ENCODE measurements at places on chromosomes 1 and 21.

- no peak for DNase-seq
Observed at GRCh38 chr1:113917400-113918082, 11.6 kb upstream of the HIPK1 start.

- no peak for DNase-seq
Observed at GRCh38 chr1:93033785-93034184, 45.3 kb upstream of the MTF2 start.

DNA sequence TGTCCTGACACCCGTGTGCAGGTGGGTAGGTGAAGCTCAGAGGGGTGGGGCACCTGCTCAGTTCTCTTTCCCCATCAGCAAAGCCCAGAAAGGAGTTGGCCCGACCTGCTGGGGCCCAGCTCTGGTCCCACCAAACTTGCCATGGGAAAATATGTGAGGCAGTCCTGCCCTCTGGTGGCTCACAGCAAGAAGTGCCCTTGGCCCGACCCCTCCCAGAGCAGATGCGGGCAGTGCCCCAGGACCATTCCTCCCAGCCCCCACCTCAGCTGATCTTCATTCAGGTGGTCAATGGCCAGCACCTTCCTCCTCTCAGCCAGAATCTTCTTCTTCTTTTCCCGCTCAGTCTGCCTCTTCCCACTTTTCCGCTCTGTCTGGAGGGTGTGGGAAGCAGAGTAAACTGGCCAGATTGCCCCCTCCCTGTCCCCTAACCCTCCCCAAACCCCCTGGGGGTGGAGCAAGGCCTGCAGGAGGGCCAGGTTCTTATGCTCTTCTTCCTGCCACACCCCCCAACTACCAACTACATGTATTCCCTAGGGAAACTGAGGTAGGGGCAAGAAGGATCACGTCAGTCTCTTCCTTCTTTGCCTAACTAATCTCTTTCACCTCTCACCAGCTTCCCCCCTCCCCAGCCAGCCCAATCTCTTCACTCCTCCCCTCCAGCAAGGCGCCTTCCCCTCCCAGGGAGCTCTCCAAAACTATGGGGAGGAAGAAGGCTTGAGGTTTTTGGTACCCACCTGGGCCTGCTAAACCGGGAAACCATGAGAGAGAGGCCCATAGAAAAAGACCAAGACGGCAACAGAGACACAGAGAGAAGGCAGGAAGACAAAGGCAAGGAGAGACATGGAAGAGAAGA is 15.6 kb downstream of the TNNT2 start:
- no peak for DNase-seq

GRCh38 chr1:29298246-29298645 is 61.9 kb downstream of the PTPRU start:
- no peak for DNase-seq

- DNase-seq, result no peak
Observed at GRCh38 chr1:29629814-29630516, 393.6 kb downstream of the PTPRU start.

- DNase-seq, result no peak
Observed at GRCh38 chr1:20700636-20701215, 17.1 kb downstream of the KIF17 start.

- DNase-seq, result no peak
Observed at GRCh38 chr21:33026878-33027400, 1.2 kb downstream of the OLIG2 start.

DNA sequence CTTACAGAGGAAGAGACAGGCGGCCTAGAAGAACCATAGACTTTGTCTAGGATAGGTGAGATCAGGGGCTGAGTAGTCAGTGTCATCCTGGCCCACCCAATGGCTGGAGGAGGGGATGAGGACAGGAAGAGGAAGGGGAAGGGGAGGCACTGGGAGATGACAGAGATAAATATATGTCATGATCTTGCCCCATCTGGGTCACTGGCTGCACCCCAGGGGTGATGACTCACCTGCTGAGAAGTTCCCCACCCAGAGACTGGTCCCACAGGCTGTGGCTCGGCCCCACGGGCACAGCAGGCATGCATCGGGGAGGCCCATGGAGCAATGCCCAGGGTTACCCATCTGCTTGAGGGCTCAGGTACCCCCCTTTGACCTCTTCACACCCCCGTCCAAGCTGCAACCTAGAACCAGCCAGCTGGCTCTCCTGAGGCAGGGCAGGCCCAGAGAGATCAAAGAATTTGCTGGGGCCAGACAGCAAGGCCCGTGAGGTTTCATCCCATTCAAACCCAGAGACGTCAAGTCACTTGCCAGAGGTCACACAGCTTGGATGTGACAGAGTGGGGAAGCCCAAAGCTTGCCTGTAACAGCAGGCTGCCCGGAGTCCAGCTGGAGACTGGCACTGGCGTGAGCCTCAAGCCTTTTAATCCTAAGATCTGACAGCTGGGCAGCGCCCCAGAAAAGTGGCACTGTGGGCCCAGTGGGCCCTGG is 34.7 kb upstream of the CASZ1 start:
- DNase-seq, result no peak

DNA sequence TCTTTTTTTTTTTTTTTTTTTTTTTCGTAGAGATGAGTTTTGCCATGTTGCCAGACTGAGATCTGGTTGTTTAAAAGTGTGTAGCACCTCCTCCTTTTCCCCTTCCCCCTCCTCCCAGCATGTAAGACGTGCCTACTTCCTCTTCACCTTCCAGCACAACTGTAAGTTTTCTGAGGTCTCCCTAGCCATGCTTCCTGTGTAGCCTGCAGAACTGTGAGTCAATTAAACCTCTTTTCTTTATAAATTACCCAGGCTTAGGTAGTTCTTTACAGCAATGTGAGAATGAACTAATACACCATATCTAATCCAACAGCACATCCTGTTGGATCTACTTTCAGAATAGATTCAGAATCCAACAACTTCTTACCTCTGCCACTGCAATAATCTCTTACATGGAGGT is 111.1 kb downstream of the CLIC6 start:
- DNase-seq, result no peak

- DNase-seq, result no peak
Observed at GRCh38 chr1:39776400-39776713, 5.2 kb upstream of the OXCT2 start.

DNA sequence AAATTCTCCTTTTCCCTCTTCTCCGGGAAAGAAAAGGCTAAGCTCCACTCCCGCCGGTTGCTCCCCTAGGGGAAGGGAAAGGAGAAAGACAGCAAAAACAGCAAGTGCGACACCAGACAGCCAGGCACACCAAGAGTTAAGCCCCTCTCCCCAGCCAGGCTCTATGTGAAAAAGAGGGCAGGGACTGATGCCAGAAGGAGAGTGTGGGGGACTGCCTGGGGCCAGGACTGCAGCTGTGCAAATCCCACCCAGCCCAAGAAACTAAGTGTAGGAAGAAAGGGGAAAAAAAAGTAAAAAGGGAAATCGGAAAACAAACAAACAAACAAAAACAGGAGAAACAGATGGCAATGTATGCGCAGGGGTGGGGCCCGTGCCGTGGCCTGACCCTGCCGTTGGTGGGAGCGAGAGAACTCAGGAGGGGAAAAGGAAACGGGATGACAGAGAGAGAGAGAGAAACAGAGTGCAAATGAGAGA is 27.7 kb upstream of the FMO1 start:
- DNase-seq, result no peak

DNA sequence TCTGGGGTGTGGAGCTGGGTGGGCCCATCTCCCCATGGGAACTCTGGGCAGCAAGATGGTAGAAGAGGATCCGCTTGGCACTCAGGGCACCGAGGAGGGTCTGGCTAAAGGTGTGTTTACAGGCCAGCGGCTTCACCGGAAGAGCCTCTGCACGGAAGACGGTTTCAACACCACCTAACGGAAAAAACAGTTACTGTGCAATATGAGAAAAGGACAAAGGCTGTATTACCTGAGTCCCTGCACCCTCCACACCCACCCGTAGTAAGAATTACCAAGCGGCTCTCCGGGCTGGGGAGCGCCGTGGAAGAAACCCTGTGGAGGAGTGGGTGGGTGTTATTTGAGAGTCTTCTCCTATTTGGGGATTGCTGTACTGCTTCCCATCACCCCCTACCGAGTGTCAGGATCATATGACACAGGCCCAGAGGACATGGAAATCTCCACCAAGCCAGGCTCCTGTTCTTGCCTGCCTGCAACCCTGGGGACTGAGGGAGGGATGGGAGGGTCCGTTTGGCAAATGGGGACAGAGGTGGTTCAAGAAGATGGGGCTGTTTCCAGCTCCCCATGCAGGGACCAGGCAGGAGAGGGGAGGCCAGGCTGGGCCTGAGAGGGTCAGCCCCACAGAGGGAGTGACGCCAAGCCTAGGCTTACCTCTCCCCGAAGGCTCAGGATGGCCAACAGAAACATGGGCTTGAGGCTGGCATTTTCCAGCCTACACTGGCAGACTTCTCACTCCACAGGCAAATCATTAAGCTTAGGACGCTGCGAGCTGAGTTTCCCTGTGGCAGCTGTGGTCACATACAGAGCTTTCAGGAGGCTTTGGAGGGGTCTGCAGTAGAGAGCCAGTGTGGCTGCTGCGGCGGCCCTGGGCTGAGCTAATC is 203.5 kb upstream of the TMEM51 start:
- no peak for DNase-seq

GRCh38 chr1:40432644-40433390 is 17.5 kb upstream of the ZFP69B start:
- DNase-seq, result no peak

DNA sequence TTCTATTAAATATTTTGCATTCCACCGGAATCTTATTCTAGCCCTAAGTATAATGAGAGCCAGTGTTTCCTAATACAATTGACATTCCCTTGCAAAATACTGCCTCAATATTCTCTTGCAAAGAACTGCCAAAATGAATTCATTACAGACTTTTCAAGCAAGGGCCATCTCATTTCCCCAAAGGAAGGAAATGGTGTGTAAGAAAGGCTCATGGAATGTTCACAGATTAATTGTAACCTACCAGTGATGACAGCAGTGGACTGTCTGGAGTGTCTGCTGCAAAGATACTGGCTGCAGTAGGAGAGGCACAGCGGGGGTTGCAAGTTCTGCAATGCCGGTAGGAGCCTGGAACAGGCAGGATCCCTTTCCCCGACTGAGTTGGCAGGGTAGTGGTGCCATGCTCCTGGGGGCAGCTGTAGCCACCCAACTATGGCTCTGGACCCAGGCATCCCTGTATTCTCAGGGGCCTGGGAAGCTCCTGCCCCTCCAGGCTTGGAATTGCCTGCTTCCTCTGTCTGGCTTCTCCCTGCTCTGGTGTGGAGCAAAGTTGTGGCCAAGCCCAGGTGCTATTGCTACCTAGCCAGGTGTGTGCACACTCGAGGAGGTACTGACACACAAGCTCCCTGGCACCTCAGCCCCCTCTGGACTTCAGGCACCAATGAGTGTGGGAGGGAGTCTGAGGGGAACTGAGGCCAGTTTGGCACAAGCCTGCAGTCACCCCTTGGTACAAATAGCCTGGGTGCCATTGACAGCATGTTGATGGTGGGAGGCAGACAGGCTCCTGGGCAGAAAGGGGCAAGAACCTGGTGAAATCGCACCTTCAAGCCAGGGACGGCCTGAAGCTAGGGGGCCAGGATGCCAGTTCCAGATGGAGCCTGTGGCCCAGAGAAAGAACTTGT is 1371.0 kb downstream of the KCNT2 start:
- no peak for DNase-seq

- no peak for DNase-seq
Observed at GRCh38 chr1:151790940-151791651, 796 bp upstream of the TDRKH start.

- no peak for DNase-seq
Observed at GRCh38 chr21:24045775-24046215, 1561.5 kb downstream of the MRPL39 start.

- DNase-seq, result no peak
Observed at GRCh38 chr1:74763807-74764206, 30.9 kb downstream of the TYW3 start.

DNA sequence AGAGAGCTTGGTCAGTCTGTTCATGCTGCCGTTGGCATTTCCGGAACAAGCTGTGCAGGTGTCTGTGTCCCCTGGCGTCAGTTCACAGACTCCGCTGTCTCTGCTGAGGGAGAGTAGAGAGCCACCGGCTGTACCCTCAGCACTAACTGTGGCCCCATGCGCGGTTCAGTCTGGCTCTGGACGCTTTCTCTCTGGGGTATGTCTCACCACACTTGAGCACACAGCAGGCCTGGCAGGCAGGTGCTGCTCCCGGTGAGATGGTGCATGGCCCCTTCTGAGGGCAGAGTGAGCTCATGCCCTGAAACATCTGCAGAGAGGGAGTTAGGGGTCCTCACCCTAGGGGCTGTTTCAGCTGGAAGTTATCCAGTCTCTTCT is 60.0 kb upstream of the TLR5 start:
- no peak for DNase-seq

DNA sequence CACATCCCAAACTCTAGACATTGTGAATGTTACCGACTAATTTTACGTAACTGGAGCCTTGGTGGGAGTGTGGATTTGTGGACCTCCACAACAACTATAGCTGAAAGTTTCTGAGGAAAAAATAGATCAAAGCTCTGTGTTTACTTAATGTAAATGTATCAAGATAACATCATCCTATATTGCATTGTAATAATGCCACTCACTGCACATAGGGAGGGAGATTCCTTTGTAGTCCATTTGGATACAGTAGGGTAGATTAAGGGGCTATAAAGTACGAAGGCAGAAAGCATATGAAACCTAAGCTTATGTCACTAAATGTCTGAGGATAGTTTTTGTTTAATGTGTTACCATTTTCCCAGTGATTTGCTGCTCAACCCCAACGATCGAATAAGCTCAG is 273.4 kb downstream of the TM2D1 start:
- no peak for DNase-seq

GRCh38 chr1:31297277-31298247 is 730 bp downstream of the ZCCHC17 start:
- no peak for DNase-seq

- DNase-seq, result no peak
Observed at GRCh38 chr1:236568285-236568894, 35.9 kb downstream of the HEATR1 start.

DNA sequence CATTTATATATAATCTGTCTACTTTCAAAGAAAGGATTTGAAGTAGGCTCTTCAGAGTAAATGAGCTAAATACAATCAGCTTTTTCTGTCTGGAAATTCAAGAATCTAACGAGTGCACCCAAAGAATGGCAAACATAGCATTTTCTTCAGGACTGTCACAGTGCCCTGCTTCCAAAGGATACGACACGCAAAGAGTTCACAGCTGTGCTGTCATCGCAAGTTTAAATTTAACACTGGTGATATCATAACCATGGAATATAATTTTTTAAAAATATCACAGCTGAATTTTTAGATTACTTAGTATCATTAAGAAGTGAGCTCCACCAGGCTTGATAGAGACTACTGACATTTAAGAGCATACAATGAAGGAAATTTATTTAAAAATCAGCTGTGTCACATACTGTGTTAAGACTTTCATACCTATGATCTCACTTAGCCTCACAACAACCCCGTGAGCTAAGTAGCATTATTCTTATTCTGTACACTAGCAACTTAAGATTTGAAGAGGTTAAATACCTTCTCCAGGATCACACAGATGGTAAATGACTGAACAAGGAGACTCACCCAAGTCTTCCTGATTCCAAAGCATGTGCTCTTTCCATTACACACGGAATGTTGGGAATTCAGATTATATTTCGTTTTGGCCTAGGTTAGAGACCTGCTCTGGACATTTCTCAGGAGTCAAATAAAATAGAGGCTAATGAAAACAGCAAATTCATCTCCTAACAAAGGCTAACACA is 46.2 kb upstream of the PRRX1 start:
- DNase-seq, result no peak
